NCI-H510A (cell line): ENCODE measurements at places on chromosomes 3 and 15.

DNA sequence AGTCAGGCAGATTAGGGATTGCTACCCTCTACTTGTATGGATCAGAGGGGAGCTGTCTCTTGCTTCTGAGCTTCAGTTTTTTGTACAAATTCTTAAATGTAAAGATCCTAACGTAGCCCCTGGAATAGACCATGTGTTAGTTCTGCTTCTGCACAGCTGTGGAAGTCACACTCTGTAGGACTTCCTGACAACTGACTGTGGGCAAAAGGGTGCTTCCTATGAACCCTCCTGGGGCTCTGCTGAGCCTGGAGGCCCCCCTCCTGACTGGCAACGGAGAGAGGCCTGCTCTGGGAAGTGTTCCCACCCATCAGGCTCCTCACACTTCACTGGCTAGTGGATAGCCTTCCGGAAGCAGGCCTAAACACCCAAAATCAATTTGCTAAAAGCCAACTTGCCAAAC lies 131.0 kb downstream of the RPLP1 start:
- DNase-seq, result no peak

GRCh38 chr15:69736161-69736560 lies 283.5 kb downstream of the RPLP1 start:
- no peak for DNase-seq

GRCh38 chr3:9727041-9727595 lies 4.4 kb upstream of the BRPF1 start:
- no peak for DNase-seq

- DNase-seq, result no peak
Measured at GRCh38 chr3:8519156-8519555, 17.5 kb downstream of the LMCD1 start.

GRCh38 chr3:56764184-56764583 lies 37.6 kb downstream of the ARHGEF3 start:
- no peak for DNase-seq

- DNase-seq, result no peak
Measured at GRCh38 chr3:29639578-29640290, 358.9 kb downstream of the RBMS3 start.

DNA sequence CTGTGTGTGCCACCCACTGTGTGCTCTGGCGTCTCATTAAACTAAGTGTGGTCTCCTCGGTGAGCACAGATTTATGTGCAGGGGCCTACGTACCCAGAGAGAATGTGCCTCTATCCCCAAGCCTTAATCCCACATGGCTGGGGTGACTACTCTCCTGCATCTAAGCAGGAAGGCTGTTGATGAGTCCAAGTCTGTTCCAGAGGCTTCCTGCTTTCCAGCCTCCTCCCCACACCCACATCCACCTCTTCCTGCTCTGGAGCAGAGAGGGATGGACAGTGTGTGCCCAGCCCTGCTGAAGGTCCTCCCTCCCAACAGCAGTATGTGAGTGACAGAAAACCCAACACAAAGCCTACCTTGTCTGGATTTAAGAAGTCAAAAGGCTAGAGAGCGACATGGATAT lies 38.8 kb upstream of the BCL2L10 start:
- DNase-seq, result no peak

- no peak for DNase-seq
Measured at GRCh38 chr3:45362758-45363157, 25.6 kb upstream of the LARS2 start.

DNA sequence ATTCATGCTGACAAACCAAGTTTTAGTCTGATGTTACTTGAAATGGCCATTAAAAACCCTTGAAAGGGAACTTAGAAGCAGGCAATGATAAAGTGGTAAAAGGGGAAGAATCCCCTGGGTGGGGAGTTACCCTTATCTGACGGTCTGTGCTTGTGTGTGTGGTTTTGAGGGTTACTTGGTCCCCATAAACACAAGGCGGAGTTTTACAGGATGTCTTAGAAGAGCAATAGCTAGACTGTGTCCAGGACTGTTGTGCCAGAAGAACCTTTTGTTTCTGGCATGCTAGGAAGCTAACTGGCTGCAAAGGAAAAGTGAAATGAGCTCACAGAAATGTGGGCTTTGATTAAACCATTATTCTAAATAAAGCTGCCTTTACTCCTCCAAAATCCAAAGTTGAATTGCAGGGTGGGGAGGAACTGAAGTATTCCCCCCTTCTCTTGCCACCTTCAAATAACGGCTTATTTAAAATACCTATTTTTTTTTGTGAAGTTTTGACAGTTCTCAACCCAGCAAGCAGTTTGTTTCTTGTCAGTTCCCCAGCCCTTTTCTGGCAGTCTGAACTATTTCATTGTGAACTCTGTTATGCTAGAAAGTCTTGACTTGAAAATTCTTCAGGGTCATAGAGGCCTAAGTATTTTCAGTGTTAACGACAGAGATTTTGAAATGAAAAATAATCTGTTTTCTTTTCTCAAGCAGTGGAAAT lies 443.5 kb downstream of the OTOL1 start:
- no peak for DNase-seq

DNA sequence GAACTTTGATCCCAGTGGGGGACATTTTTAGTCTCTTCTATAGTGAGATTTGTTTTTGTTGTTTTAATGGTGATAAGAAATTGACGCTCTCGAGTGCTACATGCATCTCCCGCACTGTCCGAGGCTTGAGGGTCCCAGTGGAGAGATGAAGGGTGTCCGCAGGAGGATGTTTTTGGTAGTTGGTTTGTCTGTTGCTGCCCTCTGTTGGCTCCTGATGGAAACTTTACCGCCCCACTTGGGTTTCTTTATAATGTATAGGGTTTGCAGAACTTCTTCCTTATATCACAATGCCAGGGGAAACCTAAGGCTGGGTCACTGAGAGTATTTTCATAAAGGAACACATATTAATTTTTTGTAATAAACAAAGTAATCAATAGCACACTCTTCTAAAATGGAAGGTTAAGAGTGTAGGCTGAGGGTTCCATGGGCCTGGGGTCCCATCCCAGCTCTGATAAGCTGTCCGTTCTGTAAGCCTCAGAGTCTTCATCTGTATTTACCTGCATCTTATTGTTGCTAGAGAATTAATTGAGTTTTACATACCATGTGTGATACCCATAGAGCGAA lies 185.3 kb upstream of the FEZF2 start:
- no peak for DNase-seq

DNA sequence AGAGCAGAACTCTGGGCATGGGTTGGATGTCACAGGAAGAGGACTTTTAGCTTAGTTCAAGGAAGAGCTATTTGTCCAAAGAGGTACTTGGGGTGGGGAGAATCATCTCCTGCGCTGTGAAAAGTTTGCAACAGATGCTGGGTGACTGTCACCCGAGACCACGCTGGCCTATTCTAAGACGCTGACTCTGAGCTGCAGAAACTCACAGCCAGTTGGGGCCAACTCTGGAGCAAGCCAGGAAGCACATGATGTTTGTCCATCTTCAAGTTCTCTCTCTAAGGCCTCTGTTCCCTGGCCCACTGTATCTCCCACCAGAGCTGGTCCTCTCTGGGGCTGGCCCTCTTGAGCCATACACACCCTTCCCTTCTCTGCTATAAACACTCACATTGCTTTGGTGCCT lies 17.9 kb upstream of the CDCP1 start:
- DNase-seq, result no peak

- DNase-seq, result no peak
Measured at GRCh38 chr3:49868862-49869466, 742 bp downstream of the CAMKV start.

GRCh38 chr3:17023006-17023664 lies 138.4 kb downstream of the PLCL2 start:
- no peak for DNase-seq
